ENCODE measurements at places on chromosomes 2 and 18. TPM values are rescaled to one million over a fixed set of nuclear protein-coding genes. Genes with fewer than 3 reads are reported as not detected.

- peak; percentile 4 for DNase-seq
Measured at GRCh38 chr2:121049131-121049530, 235.9 kb downstream of the TFCP2L1 start.

GRCh38 chr2:240921311-240921994, 15.3 kb downstream of the CROCC2 start:
- no peak for DNase-seq

- no peak for DNase-seq
Measured at GRCh38 chr2:13093416-13093991, 376.8 kb downstream of the TRIB2 start.

Gene NTSR2
- not detected for total RNA-seq

- no peak for DNase-seq
Measured at GRCh38 chr2:160917850-160918249, 242.4 kb upstream of the TANK start.

GRCh38 chr2:71941726-71942525, 205.7 kb downstream of the CYP26B1 start:
- no peak for DNase-seq

Gene HAT1
- total RNA-seq = 35.5 TPM

Gene BMP10
- total RNA-seq = not detected

Gene ZC3H6
- total RNA-seq = 0.50 TPM

GRCh38 chr2:74530239-74531187, 780 bp downstream of the HTRA2 start:
- DNase-seq = peak; percentile 36

DNA sequence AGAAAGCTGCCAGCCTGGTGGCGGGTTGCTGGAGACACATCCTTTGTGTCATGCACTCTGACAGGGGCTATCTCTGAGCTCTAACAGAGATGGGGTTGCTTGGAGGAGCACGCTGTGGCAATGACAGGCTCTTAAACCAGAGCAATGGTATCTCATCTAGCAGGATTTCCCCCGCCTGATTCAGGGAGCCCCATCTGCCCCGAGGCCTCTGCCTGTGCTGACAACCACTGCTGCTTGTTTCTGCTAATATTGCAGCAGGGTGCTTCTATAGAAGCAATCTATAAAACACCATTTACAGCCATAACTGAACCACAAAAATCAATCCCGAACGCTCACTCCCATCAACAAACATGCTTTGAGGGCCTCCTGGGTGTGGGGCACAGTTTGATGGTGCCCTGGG, 12.8 kb upstream of the DNPEP start:
- DNase-seq = no peak

Gene IGFBP5
- total RNA-seq = not detected
